ENCODE measurements at places on chromosomes 16 and 17.

- DNase-seq: no peak
Observed at GRCh38 chr17:63250830-63251229, 195.3 kb downstream of the CYB561 start.

DNA sequence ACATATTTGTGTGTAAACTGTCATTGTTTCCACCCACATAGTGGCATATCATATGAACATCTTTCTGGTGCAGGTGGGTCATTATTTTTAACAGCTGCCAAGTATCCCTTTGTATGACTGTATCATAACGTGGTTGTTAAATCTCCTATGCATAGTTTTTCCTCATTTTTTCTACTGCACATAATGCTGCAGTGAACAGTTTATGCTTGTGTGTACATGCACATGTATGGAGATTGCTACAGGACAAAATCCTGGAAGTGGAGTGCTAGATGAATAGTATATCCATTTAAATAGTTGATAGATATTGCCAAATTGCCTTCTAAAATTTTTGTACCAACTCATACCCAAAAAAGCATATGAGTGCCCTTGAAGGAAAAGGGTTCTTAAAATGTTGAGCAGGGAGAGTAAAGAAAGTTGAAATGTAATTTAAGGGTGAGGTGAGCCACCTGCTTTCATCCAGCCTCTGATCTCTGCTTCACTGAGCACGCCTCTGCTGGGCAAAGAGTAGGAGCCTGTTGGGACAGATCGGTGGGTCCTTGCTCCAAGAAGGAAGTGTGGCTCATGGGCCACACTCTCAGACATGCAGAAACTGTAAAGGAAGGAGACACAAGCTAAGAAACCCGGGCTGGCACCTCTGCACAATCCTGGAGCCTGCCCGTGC lies 55.3 kb downstream of the HLF start:
- DNase-seq: no peak

DNA sequence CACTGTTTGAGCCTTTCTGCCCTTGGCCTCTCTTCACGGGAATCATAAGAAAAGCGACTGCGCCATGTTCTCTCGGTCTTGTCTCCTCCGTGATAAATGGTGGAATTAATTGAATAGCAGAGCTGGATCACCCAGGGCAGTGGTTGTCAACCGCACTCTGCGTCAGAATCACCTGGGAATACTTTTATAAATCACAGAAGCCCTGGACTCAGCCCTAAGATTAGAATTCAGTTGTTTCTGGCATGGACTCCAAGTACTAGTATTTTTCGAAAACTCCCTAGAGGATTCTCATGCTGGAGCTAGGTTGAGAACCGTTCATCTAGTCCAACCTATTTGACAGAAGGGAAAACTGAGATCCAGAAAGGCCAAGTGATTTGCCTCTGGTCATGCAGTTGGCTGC lies 64.1 kb downstream of the SPACA3 start:
- DNase-seq: no peak

DNA sequence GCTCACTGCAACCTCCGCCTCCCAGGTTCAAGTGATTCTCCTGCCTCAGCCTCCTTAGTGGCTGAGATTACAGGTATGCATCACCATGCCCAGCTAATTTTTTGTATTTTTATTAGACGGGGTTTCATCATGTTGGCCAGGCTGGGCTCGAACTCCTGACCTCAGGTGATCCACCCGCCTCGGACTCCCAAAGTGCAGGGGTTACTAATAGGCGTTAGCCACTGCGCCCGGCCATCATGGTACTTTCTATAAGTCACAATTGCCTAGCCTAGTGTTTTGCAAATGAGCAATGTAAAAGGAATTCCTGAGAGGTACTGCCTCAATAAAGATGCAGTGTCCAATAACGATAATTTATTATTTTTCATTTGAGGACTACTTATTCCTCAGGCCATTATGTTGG lies 13.9 kb upstream of the PSMC3IP start:
- DNase-seq: no peak

DNA sequence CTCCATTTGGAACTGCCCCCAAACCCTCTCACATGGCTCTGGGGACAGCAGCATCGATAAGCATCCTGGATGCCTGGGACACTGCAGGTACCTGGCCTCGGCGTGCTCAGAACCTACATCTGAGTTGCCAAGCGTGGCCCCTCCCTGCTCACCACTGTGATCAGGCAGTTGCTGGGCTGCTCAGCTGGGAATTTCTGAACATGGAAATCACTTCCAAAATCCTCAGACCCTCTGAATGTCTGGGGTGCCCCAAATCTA lies 6.3 kb downstream of the CDH5 start:
- no peak for DNase-seq

DNA sequence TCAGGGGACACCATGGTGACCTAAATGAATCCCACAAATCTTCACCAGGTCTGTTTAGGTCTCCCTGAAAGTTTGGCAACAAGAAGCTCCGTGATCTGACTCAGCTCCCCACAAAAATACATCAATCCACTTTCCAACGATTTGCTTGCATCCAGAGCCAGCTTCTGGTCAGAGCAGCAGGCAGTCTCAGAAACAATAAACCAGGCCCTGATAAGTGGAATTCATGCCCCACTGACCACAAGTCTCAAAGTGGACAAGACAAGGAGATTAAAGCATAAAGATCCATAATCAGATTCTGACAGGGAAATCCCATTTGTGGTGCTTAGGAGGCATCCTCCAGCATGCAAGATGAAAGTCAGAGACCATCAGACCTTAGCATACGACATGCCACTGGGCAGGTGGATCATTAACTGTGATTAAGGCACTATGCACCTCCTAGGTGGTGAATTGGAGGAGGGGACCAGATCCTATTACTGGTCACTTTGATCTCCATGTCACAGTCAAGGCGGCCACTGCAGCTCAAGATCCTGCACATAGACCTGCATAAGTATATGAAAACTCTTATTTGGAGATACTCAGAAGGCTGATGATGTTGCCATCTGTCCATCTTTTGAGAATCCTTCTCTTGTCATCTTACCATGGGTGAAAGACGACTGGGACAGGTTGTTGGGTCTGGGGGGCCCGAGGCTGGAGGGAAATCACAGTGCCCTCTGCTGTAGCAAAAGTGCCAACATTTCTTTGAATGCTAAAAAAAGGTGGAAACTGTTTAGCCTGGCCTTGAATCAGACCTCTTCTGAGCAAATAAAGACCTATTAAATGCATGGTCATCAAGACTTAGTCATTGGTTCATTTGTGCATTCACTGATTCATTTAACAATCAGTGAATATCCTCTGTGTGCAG lies 309.2 kb upstream of the CCL2 start:
- DNase-seq: no peak

- DNase-seq: no peak
Observed at GRCh38 chr16:50395763-50396710, 27.2 kb upstream of the BRD7 start.

GRCh38 chr16:6057821-6058220 lies 960.2 kb upstream of the EEF2KMT start:
- DNase-seq: no peak

GRCh38 chr16:53629607-53630312 lies 73.9 kb downstream of the RPGRIP1L start:
- no peak for DNase-seq

DNA sequence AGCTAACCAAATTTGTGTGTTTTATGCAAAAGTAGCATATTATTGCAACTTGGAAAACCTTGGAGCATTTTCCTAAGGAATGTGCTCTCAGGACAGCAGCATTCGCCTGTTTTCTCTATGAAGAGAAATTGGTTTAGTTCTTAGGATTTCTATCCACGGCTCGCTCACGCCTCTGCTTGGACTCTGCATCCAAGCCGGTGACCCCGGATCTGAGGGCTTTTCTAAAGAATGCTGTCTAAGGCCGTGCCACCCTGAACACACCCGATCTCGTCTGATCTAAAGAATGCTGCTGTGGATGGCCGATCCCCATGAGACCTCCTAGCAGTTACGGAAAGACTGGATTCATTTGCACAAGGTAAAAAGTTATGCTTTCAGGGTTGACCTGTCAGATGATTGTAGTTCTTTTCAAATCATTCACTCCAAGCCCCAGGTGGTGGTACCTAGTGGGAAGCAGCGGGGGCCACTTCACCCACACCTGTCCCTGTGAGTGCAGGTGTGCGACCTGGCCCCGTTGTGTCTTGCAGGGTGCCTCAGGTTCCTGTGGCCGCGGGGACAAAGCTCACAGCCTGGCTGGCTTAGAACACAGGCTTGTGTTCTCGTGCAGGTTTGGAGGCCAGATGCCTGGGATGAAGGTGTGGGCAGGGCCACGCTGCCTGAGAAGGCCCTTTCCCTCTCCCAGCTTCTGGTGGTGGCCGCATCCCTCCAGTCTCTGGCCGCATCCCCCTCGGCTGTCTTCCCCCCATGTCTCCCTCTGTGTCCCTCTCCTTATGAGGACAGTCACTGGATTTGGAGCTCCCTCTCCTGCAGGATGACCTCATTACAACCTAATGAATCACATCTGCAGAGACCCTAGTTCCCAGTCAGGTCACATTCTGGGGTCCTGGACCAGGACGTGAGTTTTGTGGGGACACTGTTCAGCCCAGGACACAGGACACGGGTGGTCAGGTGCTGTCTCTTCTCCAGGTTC lies 71.1 kb downstream of the BANP start:
- DNase-seq: no peak

DNA sequence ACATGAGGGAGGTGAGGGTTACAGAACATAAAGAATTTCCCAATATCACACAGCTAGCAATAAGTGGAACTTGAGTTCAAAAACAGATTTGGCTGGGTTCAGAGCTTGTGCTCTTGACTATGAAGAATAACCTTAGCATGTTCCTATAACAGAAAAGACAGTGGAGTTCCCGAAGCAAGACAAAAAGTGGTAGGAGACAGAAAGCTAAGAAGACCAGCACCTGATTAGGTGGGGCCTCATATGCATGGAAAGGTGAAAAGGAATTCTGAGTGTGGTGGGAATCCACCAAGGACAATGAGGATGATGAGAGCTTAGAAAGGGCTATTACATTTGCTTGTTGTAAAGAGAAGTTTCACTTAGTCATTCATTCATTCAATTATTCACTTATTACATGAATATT lies 26.6 kb upstream of the CDYL2 start:
- DNase-seq: no peak

GRCh38 chr16:11582157-11582814 lies 4.4 kb downstream of the LITAF start:
- no peak for DNase-seq

DNA sequence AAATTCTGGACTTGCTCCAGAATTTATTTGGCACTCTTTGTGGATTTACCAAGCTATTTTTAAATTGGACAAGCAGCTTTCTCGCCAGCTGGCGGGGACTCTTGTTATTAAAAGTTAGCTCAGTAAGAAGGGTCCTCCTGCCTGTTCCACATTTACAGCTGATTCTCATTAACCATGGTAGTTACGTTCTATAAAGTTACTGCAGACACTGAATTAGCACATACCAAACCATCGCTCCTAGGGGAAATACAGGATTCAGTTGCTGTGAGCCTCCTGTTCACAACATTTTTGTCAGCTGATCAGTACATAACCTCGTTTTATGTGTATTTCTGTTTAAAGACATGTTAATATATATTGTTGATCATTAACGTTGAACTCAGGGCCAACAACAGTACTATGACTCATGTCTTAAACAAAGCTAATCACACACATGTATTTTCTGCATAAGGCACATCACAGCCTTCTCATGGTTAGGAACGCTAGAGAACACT lies 4.2 kb downstream of the LDAF1 start:
- DNase-seq: no peak

DNA sequence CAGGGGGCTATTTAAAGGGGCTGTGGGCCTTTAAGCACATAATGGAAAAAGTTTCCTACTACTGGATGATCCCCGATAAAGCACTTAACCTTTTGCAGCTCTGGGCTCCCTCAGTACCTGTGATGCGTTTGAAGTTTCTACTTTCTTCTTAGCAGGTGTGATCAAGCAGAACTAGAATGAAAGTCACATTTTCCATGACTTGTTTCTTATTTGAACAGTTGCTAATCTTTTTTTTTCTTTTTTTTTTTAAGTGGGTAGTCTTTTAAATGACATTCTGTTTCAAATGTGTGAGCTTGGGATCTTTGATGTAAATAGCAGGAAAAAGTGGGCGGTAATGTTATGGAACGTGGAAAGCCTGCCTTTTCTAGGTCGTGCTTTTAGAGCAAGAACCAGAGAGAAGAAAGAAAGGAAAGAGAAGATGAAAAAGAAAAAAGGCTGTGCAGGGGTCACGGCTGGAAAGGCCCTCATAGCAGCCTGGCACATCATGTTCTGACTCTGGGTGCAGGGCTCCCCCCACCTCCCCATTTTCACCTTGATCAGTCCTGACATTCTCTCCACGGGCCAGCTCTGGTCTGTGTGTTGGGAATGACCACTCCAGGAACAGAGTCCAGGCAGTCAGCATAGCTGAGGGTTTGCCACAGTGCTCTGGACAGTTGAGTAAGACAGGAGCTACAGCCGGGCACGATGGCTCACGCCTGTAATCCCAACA lies 150.6 kb downstream of the CLEC16A start:
- no peak for DNase-seq

GRCh38 chr17:78555746-78556401 lies 21.3 kb downstream of the DNAH17 start:
- DNase-seq: no peak

GRCh38 chr17:296379-296778 lies 56.2 kb downstream of the RPH3AL start:
- no peak for DNase-seq

Measured in activated CD4-positive, CD25-positive, alpha-beta regulatory T cell treated with anti-CD3 and anti-CD28 coated beads, Interleukin-2, amount 50 U/mL, for 72 hours (primary cell).